ENCODE measurements at places on chromosomes 3 and 15.

DNA sequence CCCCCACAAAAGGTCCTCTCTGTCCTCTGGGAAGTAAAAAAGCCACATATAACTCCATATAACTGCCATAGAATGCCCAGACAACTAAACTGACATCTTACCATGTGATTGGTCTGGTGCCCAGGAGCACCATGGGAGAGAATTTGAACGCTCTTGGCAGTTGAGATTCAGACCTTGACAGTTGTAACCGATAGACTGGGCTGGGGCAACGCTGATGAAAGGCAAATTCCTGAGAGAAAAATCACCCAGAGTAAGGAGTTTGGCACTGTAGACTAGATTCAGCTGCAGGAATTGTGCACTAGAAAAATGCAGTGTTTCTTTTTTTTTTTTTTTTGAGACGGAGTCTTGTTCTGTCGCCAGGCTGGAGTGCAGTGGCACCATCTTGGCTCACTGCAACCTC, 240.5 kb downstream of the SOX2 start:
- DNase-seq: no peak

- DNase-seq: no peak
Measured at GRCh38 chr3:14581334-14582044, 41.3 kb upstream of the GRIP2 start.

DNA sequence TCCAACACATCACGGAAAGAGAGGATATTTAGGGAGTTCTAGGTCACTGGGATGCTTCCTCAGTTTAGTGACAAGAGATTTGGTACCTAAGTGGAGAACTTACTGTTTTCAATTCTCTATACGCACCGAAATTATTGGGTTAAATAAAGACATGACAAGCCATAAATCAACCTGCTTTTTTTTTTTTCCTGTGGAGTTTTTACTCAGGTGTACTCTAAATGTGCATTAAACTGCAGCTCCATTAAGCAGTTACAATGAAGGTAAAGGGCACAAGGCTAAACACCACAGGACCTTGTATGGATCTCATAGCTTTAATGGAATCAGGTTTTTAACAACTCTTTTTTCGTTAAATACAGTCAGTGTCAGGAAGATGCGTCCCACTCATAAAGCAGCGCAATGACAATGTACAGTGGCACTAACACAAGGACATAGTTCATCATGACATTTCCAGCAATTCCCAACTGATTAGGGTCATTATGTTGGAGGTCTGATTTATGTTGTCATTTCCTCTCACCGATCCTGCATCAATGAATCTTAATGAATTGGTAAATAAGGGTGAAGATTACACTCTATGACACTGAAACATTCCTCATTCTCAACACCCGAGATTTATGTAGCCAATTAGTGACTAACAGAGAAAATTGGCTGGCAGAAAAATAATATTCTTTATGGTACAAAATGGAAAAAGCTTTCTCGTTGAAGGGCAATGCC, 355.2 kb downstream of the FOXP1 start:
- DNase-seq: no peak

GRCh38 chr3:164278550-164278949, 799.7 kb downstream of the SI start:
- DNase-seq: no peak

GRCh38 chr15:36843822-36844221, 256.5 kb downstream of the MEIS2 start:
- no peak for DNase-seq

- no peak for DNase-seq
Measured at GRCh38 chr3:125005676-125006075, 50.1 kb downstream of the HEG1 start.

DNA sequence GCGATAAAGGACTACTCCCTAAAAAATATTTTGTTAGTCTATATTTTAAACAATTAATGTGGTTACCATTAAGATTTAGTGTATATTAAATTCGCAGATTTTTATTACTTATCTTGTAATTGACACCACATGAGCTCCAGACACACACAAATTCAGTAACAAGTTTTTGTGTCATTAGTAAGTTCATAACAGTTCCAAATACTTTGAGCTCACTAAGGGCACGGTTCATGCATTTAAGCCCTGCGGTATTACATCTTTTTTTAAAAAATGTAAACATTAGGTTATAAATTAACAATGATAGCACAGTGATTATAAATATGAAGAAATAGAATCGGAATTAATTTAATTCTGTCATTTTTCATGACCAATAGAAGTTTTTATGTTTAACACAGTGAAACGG, 317.3 kb downstream of the ZNF385D start:
- DNase-seq: no peak

- DNase-seq: no peak
Measured at GRCh38 chr3:131591394-131592014, 88.7 kb upstream of the MRPL3 start.

DNA sequence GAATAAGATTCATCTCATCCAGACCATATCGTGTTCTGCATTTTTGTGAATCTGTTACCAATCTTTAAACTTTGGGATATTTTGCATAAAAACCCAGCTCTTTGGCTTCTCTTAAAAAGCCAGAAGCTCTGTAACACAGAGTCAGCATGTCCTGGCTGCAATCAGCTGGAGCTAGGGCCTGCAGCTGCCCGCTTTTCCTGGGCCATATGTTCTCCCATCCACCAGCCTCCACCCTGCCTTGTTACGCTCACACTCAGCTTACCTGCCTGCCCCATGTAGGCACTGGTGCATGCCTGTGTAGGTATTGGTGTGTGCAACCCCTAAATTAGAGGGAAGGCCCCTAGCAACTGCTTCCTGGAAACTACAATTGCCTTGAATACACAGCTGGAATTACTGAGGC, 48.2 kb downstream of the CRYGS start:
- DNase-seq: no peak

GRCh38 chr3:188583341-188584161, 429.6 kb downstream of the LPP start:
- no peak for DNase-seq

GRCh38 chr15:92682741-92683510, 27.4 kb upstream of the FAM174B start:
- DNase-seq: no peak

- no peak for DNase-seq
Measured at GRCh38 chr3:29318251-29318650, 37.4 kb downstream of the RBMS3 start.

- peak; percentile 33 for DNase-seq
Measured at GRCh38 chr3:119580067-119580760, 922 bp downstream of the ADPRH start.

DNA sequence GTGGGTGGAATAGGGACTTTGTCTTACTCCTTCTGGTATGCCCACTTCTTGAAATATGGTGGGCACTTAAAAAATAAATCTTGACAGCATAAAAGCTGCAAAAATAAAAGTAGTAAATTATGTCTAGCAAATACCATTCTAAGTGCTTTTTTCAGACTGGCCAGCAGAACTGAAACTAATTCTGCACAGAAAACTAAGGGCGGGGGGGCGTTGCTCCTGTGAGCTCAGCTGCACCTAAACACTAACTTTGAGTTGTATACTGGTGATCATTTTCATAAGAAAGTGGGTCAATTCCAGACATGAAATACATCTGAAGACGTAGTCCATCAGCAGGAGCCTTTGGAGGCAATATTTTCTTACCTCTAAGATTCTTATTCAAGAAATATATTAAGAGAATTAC, 114.8 kb downstream of the WDR76 start:
- no peak for DNase-seq
